ENCODE measurements at places on chromosomes 11 and 22.

GRCh38 chr22:37248251-37248650 is 4.2 kb upstream of the RAC2 start:
- DNase-seq: no peak

DNA sequence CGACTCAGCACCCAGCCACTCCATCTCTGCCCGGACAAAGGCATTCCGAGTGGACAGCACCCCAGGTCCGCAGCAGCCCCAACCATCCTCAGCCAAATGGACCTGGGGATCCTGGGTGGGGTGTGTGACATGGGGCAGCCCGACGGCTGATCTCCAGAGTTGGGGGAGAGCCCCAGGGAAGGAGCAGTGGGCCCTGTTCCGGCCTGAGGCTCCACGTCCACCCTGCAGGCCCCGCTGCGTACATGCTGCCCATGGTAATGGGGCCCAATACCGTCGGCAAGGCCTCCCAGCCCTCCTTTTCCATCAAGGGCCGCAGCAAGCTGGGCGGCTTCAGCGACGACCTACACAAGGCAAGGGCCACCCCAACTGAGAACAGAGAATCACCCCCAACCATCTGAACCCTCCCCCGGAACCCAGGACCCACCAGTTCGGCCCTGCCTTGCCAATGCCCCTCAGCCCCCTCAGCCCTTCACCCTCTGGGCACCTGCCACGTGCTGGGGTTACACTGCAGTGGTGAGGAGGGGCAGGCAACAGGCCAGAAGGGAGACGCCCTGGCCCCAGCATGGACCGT is 5.4 kb downstream of the SCGB1C1 start:
- DNase-seq: no peak

DNA sequence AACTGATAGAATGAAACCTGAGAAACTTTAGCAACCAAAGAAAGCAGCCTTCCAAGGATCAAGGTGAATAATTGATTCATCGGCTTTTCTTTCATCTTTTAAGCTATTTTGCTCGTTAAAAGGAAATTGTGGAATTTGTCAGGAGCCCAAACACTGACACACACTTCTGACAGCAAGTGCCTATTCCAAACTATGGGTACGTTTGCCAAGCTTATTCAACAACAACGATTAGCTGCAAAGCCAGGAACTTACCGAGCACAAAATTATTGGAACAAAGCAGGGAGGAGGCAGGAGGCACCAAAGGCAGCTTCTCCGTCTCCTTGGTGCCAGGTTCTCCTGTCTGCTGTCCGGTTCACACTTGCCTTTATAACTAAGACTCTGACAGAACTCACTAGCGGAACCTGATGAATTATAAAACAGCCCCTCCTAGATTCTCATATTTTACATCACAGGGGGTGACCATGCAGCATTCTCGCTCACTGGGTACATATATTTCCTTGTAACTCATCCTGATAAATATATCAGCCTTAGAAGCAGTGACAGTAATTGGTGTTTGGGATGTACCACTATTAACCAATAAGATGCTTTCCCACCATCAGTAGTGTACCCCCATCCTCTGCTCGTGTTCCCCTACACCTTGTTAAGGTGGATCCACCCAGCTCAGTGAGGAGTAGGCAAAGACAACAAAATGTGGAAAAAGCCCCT is 395.9 kb upstream of the CCDC90B start:
- DNase-seq: no peak

DNA sequence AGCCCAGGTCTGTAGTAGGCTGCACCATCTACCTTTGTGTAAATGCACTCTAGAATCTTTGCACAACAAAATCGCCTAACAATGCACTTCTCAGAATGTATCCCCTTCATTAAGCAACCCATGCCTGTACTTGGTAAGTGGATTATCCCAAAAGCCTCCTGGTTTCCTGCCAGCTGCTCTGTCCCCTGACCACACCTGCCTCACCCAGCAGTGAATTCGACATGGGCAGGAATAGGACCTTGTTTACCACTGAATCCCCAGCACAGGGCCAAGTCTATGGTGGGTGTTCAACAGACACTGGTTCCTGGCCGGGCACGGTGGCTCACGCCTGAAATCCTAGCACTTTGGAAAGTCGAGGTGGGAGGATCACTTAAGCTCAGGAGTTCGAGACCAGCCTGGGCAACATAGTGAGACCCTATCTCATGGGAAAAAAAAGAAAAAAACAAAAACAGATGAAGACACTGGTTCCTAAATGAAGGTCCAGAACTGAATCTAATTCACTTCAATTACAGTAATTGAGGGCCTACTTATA is 5.1 kb upstream of the SYCE3 start:
- DNase-seq: no peak

DNA sequence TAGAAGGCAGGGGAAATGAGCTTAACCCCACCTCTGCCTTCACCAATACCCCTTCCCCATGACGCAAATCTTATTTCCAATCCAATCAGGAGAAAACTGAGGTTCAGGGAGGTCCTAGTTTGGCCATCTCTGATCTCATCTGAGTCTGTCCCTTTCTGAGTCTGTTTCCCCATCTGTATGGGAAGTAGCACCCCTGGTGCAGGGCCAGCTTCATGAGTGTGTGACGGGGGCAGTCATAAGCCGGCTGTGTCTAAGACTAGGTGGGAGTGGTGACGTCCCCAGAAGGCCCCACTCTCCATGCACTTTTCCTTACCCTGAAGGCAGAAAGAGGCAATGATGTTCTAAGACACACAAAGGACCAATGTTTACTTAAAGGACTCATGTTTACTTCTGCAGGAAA is 72.3 kb downstream of the MN1 start:
- no peak for DNase-seq

DNA sequence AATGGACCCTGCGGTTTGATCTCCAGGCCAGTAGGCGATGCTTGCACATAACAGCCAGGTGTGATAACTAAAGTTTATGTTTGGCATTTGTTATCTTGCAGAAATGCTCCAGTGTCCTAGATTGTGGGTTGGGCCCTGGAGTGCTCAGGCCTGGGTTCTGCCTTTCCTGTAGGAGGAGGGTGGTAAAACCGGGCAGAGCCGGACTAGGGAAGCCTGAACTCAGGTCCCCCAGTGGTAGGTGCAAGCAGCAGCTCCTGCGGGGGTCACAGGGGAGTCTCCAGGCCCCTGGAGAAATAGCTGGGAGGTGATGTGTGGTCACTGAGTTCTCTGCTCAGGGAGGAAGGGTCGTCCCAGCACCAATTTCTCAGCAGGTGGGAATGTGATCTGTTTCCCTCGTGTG is 538.3 kb upstream of the ANO3 start:
- DNase-seq: no peak

GRCh38 chr11:18010121-18010670 is 2.7 kb downstream of the SERGEF start:
- DNase-seq: no peak

GRCh38 chr11:123286761-123287160 is 91.7 kb upstream of the CLMP start:
- DNase-seq: no peak

GRCh38 chr11:108468478-108468864 is 1.1 kb upstream of the C11orf65 start:
- no peak for DNase-seq

DNA sequence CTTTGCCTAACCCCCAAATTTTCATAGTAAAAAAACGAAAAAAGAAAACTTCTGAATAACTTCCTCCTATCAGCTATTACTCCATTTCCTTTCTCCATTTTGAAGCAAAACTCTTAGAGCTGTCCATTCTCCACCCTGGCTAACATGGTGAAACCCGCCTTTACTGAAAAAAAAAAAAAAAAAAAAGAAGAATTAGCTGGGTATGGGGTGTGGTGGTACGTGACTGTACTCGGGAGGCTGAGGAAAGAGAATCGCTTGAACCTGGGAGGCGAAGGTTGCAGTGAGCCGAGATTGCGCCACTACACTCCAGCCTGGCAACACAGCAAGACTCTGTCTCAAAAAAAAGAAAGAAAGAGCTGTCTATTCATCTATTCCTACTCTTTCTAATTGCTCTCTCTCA is 11.3 kb upstream of the NXF1 start:
- no peak for DNase-seq

DNA sequence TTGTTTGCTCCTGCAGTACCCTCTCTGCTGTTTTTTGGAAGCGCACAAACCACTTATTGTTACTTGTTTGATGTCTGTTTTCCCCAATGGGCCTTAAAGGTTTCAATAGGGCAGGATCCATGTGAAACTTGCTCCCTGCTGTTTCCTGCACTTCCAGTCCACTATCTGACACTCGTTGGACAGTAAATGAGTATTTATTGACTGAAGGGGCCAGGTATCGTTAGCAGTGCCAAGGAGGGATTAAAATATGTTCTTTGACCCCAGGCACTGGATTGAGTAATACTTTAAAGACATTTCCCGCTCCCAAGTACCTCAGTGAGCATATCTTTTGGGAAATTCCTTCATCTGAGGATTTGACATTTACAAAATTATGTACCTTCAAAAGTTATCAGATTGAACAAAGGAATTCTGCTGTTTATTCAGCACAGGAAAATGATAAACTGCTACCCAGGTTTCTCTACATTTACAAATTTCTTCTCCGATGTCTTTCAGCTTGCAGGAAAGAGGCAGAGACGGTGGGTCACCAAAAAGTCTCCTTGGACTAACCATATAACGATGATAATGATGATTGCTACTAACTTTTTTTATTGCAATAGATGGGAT is 23.3 kb upstream of the OR9Q2 start:
- DNase-seq: no peak

GRCh38 chr11:109963101-109963500 is 130.1 kb upstream of the ZC3H12C start:
- no peak for DNase-seq
